Islet precursor cell (in vitro differentiated cells): ENCODE measurements at places on chromosomes 1 and 21.

GRCh38 chr1:151246786-151247185 lies 7.7 kb upstream of the PSMD4 start:
- no peak for DNase-seq

DNA sequence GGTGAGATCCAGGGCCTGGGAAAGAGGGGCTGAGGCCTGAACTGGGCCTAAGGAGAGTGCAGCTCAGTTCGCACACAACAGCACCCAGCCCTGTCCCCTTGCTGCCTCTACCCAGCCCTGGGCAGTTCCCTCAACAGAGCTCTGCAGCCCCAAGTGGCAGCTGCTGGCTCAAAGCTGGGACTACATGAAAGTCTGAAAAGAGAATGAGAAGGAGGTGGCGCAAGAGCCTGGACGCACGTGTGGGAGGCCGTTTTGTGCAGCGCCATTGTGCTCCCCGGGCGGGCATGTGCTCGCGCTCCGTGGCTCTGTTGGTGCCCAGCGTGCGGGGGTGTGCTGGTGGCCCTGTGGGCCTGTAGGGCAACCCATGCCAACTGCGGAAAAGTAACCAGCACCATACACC lies 10.3 kb downstream of the GPR37L1 start:
- no peak for DNase-seq

DNA sequence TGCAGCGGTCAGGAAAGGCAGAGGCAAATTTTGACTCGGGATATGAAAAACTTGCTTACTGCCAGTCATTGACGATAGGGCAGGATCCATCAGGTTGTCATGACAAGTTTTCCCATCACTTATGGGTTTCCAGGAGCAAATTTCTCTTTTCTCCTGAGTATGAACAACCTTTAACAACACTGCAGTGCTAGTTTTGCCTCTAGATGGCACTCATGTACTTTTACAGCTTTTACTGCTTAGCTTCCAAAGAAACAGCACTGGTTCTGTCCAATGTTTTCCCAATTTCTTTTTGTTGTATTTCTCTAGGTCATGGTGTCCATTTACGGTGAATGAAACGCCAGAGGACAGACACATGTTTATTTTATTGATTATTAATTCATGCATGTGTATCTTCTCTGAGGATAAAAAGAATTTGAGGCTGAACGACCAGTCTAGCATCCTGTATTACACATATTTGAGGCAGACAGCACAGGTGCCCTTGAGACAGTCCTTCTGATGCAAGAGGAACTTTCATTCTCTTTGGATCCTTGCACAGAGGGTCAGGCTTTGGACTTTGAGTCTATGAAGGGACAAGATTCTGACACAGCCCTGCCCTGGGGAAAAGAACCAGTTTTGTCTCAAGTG lies 112.3 kb upstream of the TRABD2B start:
- DNase-seq = no peak

DNA sequence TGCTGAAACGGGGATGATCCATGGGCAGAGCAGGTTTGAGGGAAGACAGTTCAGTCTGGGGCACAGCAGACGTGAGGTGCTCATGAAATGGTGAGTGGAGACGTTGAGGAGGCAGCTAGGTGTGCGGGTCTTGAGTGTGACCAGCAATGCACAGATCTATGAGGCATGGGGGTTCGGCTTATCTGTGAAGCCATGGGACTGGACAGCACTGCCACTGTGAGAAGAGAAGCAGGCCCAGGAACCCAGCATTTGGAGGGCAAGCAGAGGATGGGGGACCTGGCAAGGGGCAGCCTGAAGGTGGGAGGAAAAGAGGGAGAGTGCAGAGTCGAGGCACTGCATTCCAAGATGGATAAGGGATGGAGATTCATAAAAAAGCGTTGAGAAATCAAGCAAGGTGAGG lies 8.0 kb downstream of the CSF1 start:
- no peak for DNase-seq

DNA sequence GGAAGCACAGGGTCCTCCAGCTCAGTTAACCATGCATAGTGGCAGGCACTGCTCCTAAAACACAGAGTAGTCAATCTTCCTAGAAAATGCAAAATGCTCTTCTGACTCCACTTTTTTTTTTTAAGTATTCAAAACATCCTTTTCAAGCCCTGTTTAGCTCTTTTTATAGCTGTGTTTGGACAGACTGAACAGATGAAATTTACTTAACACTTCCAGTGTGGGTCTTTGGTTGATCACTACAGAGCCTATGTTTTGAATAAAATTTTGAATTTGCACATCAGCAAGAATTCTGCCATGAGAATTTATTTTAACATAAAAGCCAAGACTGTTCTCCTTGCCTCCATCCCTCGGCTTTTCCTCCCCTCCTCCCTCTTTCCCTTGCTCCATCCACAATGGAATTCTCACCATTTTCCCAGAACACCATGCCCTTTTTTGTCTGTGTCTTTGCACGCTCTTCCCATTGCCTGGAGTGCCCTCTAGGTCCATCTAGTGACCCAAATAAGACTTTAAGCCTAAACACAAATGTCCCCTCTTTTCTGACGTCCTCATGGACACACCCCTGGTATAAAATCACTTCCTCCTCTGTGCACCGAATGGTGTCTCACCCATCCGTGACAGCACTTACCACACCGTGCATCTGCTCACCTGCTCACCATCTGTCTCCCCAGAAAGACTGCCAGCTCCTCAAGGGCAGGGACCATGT lies 24.0 kb upstream of the CPT2 start:
- DNase-seq = no peak

DNA sequence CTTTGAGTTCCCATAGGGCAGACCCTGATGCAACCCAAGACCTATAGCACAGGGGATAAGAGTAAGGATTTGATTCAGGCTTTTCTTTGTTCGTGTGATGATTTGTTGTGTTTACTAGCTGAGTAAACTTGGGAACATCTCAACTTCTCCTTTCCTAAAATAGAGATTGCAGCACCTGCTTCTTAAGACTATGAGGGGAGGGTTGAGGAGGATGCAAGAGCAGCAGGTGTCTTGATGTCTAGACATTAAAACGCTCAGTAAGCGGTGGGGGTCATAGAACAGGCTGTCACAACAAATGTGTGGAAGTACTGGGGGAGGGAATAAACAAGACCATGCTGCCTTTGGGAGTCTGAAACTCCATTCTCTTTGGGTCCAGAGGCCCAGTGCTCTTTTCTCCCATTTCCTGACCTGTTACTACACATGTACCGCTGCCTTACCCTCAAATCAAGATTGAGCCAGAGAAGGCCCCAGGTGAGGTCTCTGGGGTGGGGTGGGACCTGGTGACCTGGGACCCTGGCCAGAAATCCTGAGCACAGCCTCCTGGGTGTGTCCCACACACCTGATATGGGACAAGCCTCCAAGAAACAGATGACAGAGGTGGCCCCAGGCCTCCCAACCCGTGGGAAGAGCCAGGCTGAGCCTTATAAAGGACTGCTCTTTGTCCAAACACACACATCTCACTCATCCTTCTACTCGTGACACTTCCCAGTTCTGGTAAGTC lies at the start of gene S100A7A:
S100A7A (plus strand) TSS at position 671 of the 721 bp plus-strand sequence. CDS start 1,563 bp downstream, outside the sequence.
- DNase-seq = peak; percentile 40

- DNase-seq = peak; percentile 54
These were observed 61.9 kb downstream of the TIAM1 start for GRCh38 chr21:31282095-31282709.

GRCh38 chr1:54996359-54996868 lies 2.3 kb upstream of the BSND start:
- DNase-seq = peak; percentile 82

DNA sequence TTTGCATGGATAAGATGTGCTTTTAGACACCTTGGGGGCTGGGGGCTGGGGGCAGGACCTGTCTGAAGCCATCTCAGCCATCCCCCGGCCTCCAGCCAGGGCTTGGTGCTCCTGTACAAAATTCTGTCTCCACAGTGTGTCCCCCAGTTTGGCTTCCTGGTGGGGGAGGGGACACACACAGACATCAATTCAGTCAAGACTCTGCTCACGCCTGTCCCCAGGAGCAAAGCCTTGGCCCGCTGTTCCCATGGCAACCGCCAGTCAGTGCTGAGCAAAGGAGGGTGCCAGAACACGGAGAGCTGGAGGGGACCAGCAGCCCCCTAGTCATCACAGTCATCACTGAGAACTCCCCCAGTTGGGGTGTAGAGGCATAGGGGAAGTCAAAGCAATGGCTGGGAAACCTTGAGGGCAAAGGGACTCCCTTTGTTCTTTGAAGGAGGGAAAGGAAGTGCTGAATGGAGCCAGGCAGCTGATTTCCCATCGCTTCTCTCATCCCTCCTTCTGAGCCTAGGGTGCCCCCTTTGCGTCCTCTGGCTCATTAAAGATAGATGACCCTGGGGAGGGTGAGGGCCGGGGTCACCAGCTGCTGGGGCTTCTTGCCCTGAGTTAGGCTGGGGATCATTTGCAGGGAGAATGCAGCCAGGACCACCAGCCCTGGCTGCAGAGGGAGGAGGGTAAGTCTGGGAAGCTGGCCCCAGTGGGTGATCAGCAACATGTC lies 134.9 kb upstream of the IPO9 start:
- no peak for DNase-seq

DNA sequence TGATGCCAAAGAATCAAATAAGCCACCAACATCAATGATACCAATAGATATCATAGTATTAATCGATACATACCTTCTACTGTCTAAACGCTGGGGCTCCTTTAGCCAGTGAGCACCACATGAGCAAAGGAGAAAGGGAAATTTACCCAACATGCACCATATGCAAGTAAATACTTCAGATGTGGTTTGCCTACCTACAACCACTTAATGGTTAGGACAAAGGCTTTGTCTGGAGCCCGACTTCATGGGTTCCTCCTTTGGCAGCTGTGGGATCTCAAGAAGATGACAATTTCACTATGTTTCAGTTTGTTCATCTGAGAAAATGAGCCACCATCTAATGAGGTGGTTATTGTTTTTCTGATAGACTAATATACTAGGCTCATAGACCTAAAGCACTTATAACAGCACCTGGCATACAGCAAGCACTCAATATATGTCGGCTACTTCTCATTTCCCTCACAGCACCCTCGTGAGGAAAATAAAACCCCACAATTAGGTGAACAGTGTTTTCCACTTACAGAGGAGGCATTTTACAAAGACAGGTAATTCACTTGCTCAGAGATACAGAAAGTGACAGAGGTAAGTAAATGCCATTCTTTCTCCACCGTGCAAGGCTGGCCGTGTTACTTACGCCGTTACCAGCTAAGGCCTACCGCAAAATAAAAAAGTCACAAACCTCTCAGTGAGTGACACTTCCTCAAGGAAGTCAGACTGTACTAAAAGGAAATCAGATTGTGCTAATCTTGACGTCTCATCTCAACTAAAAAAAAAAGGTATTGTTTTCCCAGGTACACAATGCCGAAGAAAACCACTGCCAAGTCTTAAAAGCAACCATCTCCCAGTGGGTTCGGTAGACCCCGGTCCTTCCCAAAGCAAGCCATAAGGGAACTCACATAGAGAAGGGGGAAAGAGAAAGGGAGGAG lies 1.6 kb downstream of the TTC13 start:
- DNase-seq = no peak

DNA sequence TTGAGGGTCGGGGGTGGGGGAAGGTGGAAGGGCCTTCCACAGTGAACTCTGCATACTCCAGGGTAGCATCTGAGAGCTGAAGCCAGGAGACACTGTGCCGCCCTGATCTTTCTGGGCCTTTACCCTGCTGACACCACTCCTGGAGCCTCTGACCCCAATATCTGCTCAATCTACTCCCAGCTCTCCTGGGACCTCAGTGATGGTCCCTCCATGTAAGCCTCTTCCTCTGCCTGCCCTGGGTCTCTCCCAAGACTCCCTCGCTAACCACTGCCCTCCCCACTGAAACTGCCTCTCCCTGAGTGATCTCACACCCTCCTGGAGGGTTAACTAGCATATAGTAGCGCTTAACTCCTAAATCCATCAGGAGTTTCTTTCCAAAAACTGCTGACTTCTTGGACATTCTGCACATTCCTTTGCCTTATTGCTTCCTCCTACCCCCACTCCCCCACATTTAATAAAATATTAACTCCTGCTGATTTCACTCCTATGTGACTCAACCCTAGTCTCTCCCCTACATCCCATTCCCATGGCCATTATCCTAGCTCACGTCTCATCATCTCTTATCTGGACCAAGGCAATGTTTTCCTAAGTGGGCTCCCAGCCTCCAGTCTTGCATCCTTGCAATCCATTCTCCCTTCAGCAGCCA lies 145.6 kb downstream of the HMGB4 start:
- peak; percentile 29 for DNase-seq

DNA sequence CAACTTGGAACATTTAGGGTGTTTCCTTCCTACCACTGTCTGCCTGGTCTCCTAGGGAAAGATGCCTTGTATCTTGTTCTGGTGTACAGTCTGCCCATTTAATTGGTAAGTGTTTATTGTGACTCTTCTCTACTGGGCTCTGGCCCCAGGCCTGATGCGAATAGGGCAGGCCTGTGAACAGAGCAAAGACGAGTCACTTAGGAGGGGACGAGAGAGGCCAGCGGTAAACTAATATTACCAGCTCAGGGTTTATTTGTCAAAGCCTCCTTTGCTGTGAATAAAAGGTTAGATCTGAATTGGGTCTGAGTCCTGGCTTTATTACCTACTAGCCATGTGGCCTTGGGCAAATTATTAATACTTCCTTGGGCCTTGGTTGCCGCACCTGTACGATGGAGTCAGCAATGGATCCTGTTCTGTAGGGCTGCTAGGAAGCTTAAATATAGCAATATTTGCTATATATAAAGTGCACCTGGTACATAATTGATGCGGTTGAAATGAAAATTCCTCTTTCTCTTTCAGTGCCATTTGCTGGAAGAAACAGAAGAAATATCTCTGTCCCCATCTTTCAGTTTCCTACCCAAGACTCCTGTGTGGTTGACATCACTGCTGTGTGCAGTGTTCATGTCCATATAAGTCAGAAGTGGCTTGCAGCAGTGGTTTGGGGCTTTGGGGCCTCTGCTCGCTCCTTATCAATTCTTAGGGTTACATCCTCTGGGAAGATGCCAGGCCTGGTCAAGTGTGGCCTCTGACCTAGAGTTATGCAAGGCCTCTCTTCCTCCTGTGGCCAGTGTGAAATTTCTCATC lies 32.4 kb downstream of the MAPKAPK2 start:
- no peak for DNase-seq

DNA sequence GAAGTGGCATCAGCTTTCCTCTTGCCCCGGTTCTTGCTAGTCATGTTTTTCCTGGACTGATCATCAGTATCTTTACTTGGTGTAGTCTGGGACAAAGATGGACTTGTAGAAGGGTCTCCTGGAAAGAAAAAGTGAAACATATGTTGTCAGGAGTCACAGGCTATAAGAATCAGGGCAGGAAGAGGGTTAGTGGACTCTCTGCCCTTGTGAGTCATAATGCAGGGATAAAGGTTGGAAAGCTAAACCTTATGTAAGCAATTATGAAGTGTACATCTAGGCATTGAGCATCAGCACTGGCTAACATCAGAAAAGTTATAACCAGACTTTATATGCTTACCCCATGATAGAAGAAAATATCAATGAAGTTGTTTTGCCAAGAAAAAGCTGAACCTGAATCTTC lies 51.2 kb downstream of the XKR8 start:
- no peak for DNase-seq
